Endodermal cell (in vitro differentiated cells): ENCODE measurements at places on chromosomes 2 and 18. TPM values are rescaled to one million over a fixed set of nuclear protein-coding genes. Genes with fewer than 3 reads are reported as not detected.

DNA sequence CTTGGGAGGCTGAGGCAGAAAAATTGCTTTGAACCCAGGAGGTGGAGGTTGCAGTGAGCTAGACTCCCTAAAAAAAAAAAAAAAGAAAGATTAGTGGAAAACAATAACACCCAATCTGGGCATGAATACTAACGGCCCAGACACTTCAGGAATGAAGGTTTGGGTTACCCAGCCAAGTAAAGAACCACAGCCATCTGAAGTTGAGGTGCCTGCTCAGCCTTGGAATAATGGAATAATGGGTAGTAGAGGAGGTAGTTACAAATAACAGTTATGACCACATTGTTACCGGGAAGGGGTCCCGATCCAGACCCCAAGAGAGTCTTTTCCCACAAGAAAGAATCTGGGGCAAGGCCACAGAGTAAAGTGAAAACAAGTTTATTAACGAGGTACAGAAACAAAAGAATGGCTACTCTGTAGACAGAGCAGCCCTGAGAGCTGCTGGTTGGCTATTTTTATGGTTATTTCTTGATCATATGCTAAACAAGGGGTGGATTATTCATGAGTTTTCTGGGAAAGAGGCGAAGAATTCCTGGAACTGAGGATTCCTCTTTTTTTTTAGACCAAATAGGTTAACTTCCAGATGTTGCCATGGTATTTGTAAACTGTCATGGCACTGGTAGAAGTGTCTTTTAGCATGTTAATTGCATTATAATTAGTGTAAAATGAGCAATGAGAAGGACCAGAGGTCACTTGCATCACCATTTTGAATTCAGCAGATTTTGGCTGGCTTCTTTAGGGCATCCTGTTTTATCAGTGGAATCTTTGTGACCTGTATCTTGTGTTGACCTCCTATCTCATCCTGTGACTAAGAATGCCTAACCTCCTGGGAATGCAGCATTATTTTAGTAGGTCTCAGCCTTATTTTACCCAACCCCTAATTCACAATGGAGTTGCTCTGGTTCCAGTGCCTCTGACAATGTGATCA, 96.2 kb upstream of the HAAO start:
- DNase-seq, result peak; percentile 6

DNA sequence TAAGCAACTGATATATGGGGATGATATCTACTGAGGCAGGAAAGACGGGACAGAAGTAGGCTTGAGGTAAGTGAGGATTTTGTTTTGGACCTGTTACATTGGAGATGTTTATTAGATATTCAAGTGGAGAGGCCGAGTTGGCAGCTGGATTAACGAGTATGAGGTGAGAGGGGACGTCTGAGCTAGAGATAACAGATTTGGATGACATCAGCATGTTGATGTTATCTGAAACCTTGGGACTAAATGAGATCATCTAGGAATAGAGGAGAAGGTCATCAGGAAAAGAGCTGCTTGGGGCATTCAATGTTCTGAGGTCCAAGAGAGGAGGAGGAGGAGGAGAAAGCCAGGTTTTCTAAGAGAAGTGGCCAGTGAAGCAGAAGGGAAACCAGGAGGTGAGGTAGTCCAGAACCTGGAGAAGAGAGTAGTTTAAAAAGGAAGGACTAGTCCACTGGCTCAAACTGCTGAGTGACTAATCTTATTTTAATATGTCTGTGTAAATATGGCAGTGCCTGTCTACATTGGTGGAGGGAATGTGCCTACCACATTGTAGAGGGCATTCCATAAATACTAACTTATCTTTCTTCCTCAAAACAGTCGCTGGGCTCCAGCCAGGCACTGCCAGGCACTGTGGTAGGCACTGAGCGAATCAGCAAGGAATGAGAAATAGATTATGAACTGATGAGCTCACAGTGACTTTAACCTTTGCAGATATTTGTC, 488.3 kb downstream of the DLGAP1 start:
- DNase-seq, result no peak

TYMS gene
- 77.1 to 93.8 TPM (median 90.0 TPM) in 3 replicates for total RNA-seq

GRCh38 chr2:121257480-121257840, 27.5 kb downstream of the TFCP2L1 start:
- DNase-seq, result no peak

- DNase-seq, result no peak
Observed at GRCh38 chr18:56444201-56444600, 194.2 kb downstream of the TXNL1 start.

PDIA6 gene
- 407 to 521 TPM (median 408 TPM) in 3 replicates for total RNA-seq

- no peak for DNase-seq
Observed at GRCh38 chr2:127771756-127772155, 39.2 kb downstream of the WDR33 start.

ATIC gene
- total RNA-seq, result 207 and 209 TPM in 2 replicates

DNA sequence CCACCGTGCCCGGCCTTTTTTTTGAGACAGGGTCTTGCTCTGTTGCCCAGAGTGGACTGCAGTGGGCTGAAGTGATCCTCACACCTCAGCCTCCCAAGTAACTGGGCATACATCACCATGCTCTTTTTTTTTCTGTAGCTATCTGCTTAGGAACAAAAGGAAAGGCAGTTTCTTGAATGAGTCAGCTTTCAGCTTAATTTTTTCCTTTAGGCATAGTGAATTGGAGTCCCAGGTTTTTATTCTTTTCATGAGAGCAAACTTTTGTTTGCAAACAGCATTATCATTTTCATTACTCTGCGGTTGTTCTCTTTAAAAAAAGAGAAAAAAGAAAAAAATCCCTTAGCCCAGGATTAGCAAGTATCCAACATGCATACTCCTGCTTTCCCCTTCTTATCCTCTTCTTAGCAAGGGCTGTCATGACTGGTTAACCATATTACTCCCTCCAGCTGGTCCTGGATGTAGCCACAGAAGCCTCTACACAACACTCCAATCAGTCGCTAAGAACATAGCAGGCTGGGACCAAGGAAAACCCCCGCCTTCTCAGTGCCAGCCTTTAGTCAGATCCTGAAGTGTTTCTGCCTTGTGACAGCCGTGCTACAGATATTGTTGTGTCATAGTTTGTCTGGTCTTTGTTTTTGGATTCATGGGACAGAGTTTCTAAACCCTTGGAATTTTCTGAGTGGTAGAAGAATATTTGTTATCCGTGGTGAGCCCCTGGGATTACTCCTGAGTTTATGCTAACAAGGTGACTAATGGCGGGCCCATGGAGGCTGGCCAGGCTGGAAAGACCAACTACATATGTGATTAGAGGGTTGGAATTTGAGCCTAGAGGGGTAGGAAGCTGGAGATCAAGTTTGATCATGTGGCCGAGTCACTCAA, 23.3 kb upstream of the ST3GAL5 start:
- no peak for DNase-seq

DNA sequence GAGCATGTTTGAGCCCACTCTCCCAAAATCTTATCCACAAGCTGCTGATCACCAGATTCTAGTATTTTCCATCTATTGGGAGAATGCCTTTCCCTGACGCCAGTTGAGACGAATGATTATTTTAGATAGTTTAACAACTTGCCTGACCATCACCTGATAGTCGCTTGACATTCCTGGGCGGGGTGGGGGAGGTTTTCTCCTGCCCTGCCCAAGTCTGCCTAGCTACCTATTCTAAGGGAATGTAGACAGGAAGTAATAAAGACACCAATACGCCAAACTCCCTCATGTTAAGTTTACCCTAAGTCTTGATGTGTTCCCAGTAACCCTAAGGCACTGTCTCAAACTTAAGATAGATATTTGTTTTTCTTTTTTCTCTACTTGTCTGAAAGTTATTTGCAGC, 4.6 kb upstream of the ACAA2 start:
- DNase-seq, result no peak

GRCh38 chr2:231795525-231796327, 9.5 kb downstream of the COPS7B start:
- no peak for DNase-seq

- DNase-seq, result no peak
Observed at GRCh38 chr18:35680139-35680551, 98.6 kb downstream of the GALNT1 start.

DNA sequence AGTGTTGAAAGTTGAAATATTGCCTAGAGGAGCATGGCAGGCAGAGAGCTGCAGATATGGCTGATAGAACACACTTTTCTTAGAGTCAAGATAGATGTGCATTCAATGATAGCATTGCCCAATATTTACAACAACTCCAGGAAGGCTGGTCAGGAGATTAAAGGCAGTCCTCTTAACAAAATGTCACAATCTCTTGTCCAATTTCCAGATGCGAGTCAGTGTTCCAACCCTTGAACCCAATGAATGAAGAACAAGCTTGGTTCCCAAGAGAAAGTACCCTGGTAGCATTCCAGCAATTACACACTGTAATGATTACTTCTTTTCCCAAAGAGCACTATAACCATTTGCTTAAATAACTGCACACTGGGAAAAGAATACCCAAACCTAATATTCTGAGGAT, 839.4 kb upstream of the VRK2 start:
- DNase-seq, result no peak

- DNase-seq, result peak; percentile 39
Observed at GRCh38 chr2:12759248-12759647, 42.5 kb downstream of the TRIB2 start.

DNA sequence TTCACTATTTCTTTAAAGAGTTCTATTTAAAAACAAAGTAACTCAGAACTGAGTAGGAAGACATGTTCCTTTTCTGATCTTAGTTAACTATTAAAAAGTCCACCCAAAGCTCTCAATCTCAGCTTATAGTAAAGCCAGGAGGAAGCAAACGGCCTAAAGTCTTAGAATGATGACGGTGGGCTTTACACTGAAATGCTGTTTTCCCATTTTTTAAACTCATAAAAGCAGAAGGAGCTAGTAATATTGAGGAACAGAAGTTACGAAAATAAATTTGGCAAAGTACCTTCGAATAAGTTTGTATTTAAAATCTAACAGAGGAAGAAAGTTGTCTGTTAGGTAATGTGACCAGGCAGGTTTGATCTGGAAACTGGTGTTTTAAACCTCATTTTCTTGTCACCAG, 111.1 kb downstream of the ZNF532 start:
- peak; percentile 7 for DNase-seq
